ENCODE measurements at places on chromosomes 2 and 18.

DNA sequence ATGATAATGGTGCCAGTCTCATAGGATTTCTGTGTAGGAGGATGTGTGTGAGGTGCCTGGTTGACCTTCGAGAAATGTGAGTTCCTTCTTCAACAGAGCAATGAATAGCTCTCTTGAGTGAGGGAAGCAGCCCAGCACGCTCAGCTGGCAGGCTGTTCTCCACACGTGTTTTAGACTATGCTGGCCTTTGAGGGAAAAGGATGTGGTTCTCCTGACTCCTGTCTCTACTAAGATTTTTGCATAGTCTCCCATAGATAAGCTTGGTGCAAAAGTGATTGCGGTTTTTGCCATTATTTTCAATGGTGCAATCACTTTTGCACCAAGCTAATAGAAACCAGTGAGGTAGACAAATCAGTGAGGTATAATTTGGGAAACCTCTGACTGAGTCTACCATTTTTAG, 284.1 kb downstream of the SLC4A3 start:
- DNase-seq: no peak

DNA sequence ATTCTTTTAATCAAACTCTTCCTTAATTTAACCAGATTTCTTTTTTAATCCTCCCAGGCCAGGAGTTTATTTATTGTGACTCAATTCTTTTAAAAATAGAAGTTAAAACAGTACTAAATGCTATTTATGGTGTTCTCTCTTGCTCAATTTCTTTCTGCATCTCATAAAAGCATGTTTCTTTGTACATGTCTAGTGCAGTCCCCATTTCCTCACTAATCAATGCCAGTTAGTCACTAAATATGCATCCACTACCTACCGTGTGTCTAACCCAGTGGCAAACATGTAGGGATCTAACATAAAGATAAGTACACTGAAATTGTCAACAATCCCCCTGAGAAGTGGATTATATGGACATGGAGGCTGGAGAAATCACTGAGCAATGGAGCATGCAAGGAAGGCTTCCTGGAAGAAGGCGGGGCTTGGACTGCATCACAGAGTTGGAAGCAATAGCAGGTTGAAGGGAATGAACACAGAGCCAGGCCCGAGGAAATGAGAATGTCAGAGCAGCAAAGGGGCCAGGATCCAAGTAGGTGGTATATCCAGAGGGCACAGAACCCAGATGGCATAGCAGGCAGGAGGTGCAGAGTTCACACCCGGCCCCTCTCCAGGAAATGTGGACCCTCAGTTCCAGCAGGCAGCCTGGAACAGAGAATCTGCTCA, 105.3 kb upstream of the FOSL2 start:
- no peak for DNase-seq

DNA sequence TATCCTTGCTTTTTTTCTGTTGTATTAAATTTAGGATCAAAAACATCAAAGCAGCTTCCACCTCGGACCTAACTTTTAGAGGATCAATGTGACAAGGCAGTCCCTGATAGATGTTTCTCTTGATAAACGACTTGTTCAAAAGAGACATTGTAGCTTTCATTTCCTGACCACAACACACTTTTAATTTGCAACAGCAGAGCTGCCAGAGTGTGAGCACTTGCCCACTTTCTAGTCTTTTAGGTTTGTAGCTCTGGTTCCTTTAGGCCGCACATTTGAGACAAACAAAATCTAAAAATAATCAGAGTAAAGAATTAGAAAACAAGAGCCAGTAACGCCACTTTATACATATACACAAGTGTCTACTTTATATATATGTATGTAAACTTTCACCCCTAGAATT, 3.1 kb downstream of the FIGN start:
- no peak for DNase-seq

GRCh38 chr2:24220554-24221291, 45.9 kb downstream of the FAM228A start:
- no peak for DNase-seq

GRCh38 chr2:3253913-3254441, 123.6 kb downstream of the EIPR1 start:
- no peak for DNase-seq

DNA sequence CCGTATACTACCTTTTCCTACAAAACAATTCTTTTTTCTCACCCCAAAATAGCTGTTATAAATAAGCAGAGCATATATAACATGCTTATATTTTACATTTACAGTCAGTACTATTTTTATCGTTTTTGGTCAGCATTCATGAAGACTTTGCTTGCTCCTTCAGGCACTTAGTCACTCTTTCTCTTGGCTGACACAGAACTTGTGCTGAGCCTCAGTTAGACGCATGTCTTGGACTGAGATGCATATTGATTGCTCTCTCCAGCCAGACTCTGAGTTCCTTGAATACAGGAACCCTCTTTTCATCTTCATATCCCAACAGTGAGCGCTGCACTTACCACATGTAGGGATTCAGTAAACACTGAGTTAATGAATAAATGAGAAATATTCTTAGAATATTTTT, 158.3 kb downstream of the RTN4 start:
- DNase-seq: no peak

DNA sequence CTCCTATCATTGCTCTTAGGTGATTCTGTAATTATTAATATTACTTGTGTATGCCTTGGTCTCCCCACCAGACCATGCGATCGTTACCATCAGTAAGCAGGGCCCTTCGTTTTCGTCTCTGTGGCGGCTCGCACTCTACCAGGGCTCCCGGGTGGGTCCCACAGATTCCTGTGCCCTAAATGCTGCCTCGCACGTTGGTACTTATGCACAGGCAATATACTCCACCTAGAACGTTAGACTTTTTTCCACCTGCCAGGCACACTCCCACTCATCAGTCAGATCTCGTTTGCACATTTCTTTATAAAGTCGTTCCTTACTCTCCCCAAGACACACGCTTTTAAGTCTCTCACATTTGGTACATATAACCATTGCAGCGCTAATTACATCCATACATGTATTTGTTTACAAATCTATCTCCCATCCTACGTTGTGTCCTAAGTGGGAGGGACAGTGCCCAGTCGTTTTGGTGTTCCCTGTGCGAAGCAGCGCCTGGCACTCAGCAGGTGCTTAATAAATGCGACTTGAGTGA, 901 bp downstream of the FEZ2 start:
- DNase-seq: no peak

DNA sequence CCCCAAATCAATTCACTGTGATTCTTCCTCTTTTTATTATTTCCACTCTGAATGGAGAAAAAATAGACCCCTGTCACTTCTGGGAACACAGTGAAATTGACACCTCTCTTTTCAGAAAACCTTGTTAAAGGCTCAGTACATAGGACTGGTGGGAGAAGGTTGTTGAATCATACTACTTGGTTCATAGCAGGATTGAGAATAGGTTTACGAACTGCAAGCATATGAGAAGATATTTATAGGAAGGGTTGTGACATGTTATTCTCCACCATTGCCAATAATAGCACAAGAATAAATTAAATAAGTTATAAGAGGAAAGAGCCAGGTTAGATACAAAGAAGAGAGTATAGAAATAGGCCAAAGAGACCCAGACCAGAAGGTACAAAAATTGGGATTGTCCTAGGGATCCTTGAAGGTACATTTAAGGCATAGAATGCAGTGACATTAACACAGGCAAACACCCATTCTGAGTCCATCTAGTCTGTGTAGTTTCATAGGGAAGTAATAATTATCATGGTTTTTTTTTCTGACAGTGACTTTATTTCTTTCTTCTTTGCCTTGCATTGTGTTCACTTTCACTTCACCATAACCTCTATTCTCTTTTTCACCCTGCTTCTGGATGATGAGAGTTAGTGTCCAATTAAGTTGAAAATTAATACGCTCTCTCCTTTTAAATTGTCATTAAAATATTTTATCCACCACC, 21.8 kb upstream of the SERPINE2 start:
- no peak for DNase-seq

GRCh38 chr2:236738030-236738429, 168.4 kb downstream of the ACKR3 start:
- no peak for DNase-seq

DNA sequence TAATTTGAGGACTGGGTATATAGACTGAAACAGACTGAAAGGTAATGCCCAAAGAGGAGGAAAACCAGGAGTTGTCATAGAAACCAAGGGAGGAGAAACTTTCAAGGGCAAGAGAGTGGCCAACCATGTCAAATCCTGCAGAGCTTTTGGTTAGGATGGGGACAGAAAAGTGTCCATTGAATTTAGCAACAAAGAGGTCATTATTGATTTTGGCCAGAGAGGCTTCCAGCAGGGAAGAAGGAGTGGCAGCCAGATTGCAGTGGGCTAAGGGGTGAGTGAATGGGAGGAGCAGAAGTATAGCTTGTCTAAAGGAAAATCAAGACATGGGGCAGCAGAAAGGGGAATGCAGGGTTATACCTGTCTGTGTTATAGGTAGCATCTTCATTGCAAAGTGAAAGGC, 194.0 kb downstream of the CAMKMT start:
- no peak for DNase-seq

- DNase-seq: no peak
Observed at GRCh38 chr2:145538661-145539350, 1018.9 kb upstream of the ZEB2 start.

DNA sequence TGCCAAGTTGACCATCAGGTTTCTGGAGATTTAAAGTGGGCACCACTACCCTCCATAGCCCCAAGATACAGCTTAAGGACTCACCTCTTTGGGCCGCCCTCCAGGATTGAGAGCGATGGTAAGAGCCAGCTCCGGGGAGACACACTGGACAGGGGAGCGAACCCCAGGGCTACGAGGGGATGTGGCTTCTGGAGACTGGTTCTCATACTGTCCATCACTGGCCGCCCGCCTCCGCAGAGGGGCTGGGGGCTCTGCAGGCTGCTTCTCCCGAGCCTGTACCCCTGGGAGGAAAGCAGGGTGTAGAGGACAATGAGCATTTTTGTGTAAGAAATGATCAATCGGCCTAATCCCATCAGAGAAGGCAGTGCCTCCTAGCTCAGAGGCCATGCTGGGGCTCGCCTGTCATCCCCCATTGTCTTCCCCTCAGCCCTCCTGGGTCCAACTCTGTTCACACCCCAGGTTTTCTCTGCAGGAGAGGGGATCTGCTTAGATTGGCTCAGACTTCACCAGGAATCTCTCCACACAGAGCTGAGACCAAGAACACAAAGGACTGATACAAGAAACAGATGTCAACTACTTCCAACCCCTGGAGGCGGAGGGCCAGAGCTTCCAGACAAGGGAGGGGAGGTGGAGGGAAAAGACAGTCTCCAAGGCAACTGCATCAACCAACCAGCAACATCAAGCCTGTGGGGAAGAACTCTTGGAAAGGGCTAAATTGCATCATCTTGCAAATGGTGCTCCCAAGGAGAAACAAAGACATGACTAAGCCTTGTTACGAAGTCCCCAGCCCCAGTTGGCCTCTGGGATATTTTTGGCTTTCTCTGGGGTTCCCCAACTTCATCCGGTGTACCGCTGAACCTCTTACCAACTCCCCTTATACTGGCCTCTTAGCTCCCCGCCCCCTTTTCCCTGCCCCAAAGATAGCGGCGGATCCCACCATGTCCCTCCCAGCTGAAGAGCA, 166.6 kb downstream of the TNS1 start:
- no peak for DNase-seq

GRCh38 chr2:194015751-194016150, 1641.3 kb upstream of the SLC39A10 start:
- no peak for DNase-seq

DNA sequence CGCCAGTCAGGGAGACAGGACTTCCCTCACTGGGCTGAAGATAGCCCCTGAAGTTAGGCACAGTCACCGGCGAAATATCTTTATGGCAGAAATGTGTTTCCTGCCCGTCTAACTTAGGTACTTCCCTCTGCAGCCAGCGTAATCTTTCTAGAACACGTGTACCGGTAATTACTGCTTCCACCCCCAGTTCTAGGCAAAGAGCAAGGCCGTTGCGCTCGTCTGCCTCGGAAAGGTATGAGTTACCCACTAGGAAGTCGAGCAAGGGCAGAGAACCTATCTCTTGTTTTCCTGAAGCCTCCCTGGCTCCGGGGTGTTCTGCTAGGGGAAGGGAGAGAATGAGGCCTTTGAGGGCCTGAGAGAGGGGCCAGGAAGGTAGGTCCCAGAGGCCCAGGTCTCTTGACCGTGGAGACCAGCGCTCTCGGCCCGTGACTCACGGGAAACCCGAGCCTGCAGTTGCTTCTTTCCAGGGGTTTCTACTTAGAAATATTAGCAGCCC, 70.0 kb downstream of the TWSG1 start:
- DNase-seq: no peak

DNA sequence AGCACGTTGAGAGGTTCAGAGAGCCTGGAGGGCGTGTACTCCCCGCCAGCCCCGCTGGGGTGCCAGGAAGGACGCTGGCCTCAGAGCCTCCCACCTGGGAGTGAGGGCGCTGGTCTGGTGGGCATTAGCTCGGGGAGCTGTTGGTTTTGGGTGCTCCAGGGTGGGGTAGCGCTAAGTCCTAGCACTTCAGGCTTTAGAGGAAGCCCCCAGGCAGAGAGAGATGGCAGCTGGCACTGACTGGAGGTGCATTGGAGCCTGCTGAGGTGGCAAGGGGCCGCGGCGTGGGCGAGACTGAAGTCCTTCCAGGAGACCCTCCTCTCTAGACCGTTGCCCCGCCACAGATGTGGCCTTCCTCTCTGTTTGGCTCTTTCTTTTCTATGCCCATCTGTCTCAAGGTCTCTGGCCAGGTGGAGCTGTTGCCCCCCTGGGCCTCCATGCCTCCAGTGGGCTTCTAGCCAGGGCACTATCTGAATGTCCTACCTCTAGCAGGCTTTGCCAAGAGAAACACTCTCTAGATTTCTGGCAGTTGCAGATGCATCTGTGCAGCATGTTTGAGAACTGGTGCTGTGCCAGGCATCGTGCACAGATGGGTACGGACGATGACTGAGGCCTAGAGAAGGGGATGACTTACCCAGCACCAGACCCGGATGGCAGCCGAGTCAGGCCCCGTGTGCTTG, 6.6 kb downstream of the CAPN10 start:
- DNase-seq: no peak

- peak; percentile 50 for DNase-seq
Observed at GRCh38 chr2:44362207-44363015, 664 bp downstream of the CAMKMT start.

- no peak for DNase-seq
Observed at GRCh38 chr2:196653843-196654242, 14.3 kb downstream of the CCDC150 start.

DNA sequence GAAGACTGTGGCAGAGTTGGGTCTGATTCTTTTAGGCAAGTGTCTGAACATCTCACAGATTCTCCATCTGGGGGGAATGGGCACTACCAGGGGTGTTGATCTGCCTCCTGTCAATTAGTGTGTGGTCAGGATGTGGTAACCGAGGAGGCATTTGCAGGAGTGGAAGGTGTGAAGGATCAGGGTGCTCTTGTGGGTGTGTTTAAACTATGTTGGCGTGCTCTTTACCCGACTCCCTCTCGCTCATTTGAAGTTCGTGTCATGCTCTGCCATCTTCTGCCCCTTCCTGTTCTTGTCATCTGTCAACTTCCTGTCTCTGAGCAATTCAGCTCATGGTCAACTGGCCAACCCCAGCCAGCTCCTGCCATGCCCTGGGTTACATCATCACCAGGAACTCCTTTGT, 107.9 kb downstream of the RTN4 start:
- no peak for DNase-seq

GRCh38 chr2:38806733-38807059, 28.7 kb downstream of the GEMIN6 start:
- no peak for DNase-seq
